ENCODE measurements at places on chromosomes 16 and 17.

GRCh38 chr17:50837286-50837979, 2.0 kb downstream of the WFIKKN2 start:
- DNase-seq: no peak

GRCh38 chr17:17416007-17416399, 60.8 kb upstream of the MED9 start:
- DNase-seq: no peak

DNA sequence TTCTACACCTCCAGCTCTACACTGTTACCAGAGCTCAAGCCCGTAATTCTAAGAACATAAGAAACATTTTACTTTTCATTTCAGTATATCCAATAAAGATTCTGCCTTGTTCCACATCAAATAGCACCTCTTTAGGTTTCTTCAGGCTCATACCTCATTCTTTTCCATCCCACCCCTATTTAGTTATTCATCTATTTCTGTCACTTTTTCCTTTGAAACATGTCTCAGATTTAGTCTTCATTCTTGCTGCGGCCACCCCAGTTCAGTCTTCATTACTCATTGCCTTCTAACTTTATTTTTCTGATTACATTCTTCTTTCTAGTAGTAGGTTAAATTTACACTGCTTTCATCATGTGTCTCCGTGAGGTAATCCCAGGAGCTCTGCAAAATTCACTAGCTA, 33.5 kb downstream of the PPM1E start:
- DNase-seq: no peak

DNA sequence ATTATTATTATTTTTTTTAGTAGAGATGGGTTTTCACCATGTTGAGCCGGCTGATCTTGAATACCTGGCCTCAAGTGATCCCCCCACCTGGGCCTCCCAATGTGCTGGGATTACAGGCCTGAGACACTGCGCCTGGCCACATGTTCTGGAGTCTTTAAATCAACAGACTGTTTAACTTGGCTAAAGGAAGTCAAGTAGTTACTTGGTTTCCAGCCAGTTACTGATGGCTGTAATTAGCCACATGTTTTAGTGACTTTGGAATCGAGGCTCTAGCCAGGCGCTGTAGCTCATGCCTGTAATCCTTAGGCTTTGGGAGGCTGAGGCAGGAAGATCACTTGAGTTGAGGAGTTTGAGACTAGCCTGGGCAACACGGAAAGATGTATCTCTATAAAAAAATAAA, 699.2 kb upstream of the RBFOX1 start:
- DNase-seq: no peak

- no peak for DNase-seq
Observed at GRCh38 chr17:79044462-79044861, 20.5 kb downstream of the C1QTNF1 start.

GRCh38 chr17:66240630-66241029, 11.4 kb upstream of the APOH start:
- no peak for DNase-seq
